Upper lobe of left lung (tissue), 6 donors: ENCODE measurements at places on chromosomes 7 and 10. TPM values are rescaled to one million over a fixed set of nuclear protein-coding genes. Genes with fewer than 3 reads are reported as not detected.

DNA sequence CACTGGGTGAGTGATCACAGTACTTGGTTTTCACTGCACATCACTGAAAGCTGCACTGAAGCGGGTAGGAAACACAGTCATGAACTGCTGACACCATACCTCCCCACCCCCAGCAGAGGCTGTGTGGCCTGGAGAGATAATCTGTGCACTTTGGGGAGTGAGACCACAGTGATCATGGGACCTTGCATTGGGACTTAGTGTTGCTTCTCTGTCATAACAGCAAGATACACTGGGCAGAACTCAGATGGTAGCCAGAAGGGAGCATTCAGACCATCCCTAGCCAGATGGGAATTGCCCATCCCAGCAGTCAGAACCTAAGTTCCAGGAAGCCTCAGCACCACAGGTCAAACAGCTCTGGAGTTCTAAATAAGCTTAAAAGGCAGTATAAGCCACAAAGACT is 346.4 kb upstream of the TMEM229A start:
- H3K36me3 ChIP-seq, result no peaks in the 10 kb centered on the region
- H3K4me1 ChIP-seq, result no peaks in the 10 kb centered on the region
- no peak overlapping the region for H3K4me3 ChIP-seq
- no peak for DNase-seq

DNA sequence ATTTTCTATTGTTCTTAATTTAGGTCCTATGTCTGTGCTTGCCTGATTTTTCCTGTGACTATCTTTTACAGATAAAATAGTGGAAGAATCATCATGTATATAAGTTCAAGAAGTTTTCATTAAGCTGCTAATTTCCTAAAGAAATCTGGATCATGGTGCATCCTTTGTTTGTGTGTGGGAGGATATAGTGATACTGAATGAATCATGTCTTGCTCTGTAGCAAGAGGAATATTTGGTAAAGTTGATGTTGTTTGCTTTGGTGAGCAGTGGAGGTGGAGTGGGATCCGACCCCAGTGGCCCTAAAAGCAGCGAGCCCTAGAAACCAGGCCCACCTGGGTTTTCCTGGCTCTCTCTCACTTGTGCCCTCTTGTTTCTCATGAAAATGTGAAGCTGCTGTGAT is 83.7 kb downstream of the CCNY start:
- no peaks in the 10 kb centered on the region for H3K27me3 ChIP-seq
- H3K4me1 ChIP-seq, result peaks cover 23% of the 10 kb centered on the region
- no peaks in the 10 kb centered on the region for H3K36me3 ChIP-seq
- no peak for DNase-seq
- no peak overlapping the region for H3K4me3 ChIP-seq

Gene MBLAC1
- 1.0 TPM for total RNA-seq

Gene INA
- not detected for total RNA-seq

DNA sequence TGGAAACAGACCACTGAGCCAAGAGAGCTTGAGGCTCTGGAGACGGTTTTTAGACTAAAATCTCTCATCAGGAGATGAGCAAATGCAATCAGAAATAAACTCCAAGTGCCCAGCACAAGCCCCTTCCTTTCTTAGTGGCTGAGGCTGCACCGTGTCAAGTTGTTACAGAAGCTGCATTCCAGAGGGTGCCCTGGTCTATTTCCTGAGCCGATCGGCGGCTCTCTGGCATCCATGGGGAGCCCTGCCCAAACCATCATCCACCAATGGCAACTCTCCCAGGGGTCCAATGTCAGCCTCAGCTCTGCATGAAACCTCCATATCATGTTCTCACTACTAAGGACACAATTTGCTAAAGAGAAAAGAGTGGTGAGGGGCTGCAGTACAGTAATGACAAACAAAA is 89.6 kb downstream of the SVIL start:
- H3K27me3 ChIP-seq, result no peaks in the 10 kb centered on the region
- DNase-seq, result no peak
- no peaks in the 10 kb centered on the region for H3K4me1 ChIP-seq
- H3K4me3 ChIP-seq, result no peak overlapping the region

- H3K27ac ChIP-seq, result no peak overlapping the region
- H3K36me3 ChIP-seq, result no peaks in the 10 kb centered on the region
- H3K4me1 ChIP-seq, result peaks cover 4% of the 10 kb centered on the region
Measured at GRCh38 chr10:28169525-28169924, 133.3 kb downstream of the MPP7 start.

Gene CYP26A1
- total RNA-seq, result not detected

DNA sequence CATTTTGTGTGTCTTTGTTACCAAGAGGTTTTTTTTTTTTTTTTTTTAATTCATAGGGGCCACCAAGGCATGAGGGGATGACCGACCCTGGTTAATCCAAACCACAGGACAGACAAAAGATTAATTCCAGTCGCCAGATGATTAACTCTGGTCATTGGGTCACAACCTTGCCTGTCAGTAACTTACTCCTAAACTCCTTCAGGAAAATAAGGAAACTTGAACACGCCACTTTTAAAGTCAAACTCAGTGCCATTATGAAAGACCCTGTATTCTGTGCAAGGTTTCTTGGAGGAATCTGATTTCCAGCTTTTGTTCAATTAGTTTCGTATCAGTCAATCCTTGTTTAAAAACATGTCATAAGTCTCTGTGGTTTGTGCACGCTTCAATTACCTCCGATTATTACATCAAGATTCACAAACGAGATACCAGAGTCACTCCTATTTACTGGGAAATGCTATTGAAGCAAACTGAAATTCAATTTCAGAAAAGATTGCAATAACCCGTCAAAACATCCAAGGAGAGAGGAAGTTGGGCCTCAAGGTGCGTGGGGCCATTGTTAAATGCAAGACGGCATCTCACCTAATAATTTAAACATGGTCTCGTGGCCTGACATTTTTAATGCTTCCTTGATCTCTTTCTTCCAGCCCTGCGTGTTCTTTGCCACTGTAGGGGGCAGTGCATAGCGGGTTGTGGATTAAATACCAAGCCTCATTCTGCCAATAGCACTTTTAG is 44.0 kb downstream of the NRP1 start:
- H3K4me1 ChIP-seq, result peaks cover 20% of the 10 kb centered on the region
- no peak for DNase-seq
- no peak overlapping the region for H3K27ac ChIP-seq
- H3K27me3 ChIP-seq, result no peaks in the 10 kb centered on the region
- no peaks in the 10 kb centered on the region for H3K36me3 ChIP-seq

GRCh38 chr10:76428551-76429367 is 997.3 kb downstream of the LRMDA start:
- H3K36me3 ChIP-seq, result no peaks in the 10 kb centered on the region
- H3K4me3 ChIP-seq, result no peak overlapping the region
- H3K27me3 ChIP-seq, result no peaks in the 10 kb centered on the region

Gene FAM24B
- total RNA-seq, result 3.9 TPM

GRCh38 chr7:136403591-136403990 is 426.4 kb upstream of the MTPN start:
- H3K4me3 ChIP-seq, result no peak overlapping the region
- H3K27ac ChIP-seq, result no peak overlapping the region
- no peak for DNase-seq

Gene UCN3
- total RNA-seq, result 1.6 TPM

- H3K36me3 ChIP-seq, result no peaks in the 10 kb centered on the region
- no peaks in the 10 kb centered on the region for H3K4me1 ChIP-seq
- no peaks in the 10 kb centered on the region for H3K27me3 ChIP-seq
- no peak overlapping the region for H3K4me3 ChIP-seq
- DNase-seq, result no peak
- H3K27ac ChIP-seq, result no peak overlapping the region
Measured at GRCh38 chr7:132124575-132124974, 451.7 kb downstream of the PLXNA4 start.

Gene GFRA1
- 1.4 TPM for total RNA-seq

DNA sequence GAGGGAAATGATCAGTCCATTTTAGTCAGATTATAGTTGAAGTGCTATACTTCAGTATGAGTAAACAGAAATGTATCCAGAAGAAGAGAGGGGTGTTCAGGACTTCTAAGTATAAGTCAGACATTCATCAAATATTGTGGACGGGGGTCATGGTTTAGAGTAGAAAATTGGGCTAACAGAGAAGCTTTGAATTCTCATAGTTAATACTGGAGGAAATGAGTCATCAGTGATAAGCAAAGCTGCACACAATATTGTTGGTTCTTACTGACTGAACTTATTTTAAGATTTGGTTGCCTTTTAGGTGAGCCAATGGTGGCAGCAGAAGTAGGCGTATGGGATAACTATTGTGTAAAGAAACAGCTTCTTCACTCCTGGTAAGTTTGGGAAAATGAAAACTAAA is 1.7 kb upstream of the SUMF2 start:
- no peaks in the 10 kb centered on the region for H3K27me3 ChIP-seq
- H3K4me1 ChIP-seq, result peaks cover 10% of the 10 kb centered on the region
- no peak for DNase-seq
- H3K27ac ChIP-seq, result no peak overlapping the region
- H3K4me3 ChIP-seq, result no peak overlapping the region
- peaks cover 60% of the 10 kb centered on the region for H3K36me3 ChIP-seq

DNA sequence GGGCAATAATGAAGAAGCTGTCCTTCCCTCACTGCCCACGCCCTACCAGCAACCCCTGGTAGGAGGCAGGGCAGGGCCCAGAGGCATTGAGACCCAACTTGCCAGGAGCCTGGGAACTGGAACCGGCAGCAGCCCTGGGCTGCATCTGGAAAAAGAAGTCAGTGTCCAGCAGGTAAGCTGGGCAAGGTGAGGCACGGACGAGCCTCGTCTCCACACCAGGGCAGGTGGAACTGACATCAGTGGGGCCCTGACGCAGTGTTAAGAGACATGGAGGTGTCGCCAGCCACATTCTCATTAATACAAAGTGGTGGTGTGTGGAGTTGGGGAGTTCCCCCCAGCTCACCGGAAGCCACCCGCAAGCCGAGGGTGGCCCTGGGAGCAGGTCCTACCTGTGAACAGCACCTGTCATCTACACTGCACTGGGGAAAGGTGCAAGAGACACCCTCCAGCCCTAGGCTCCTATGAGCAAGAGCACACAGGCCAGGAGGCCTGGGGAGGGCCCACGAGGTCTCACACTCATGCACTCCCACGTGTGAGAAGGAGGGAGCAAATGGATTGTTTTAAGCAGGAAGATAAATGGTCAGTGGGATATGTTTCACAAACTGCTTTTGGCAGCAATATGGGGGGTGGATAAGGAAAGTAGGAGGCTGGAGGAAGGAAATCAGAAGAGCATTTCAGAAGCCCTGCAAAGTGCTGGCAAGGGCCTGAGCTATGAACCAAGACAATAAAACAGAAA is 53.6 kb downstream of the COBL start:
- no peaks in the 10 kb centered on the region for H3K27me3 ChIP-seq
- H3K4me3 ChIP-seq, result no peak overlapping the region
- DNase-seq, result peak; percentile 45

DNA sequence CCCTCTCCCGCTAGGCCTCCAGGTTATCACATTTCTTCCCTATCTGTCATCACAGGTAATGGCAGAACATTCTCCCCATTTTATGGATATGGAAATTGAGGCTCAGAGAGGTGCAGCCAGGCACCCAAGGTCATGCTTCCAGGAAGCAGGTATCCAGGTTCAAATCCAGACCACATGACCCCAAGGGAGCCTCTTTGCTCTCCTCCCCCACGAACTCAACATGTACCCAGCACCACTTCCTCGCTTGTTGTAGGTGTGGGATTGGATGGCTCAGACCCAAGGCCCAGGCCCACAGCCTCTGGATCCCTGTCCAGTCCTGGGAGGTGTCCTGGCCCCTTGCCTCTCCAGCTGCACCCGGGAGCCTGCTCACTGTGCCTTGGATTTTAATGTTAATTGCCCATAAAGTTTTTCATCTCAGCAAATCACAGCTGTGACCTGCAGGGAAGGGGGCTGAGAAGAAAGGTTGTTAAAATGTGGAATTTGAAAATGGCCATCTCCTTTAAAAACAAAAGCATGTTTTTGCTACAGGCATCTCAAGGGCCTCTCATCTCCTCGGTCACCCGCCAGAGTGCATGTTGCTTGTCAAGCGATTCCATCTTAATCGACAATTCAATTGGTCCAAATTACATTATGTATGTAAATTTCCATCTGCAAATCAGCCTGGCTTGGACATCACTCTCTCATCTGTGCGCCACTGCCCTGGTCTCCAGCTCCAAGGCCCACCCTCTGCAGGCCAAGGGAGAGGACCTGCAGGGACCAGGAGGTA is 205.4 kb upstream of the ZMIZ1 start:
- no peaks in the 10 kb centered on the region for H3K36me3 ChIP-seq
- H3K4me1 ChIP-seq, result no peaks in the 10 kb centered on the region
- DNase-seq, result no peak
- H3K27ac ChIP-seq, result no peak overlapping the region
- no peaks in the 10 kb centered on the region for H3K27me3 ChIP-seq
